ENCODE measurements at places on chromosomes 12 and 14.

- no peak for DNase-seq
These were observed 11.1 kb upstream of the EGLN3 start for GRCh38 chr14:33962016-33962415.

DNA sequence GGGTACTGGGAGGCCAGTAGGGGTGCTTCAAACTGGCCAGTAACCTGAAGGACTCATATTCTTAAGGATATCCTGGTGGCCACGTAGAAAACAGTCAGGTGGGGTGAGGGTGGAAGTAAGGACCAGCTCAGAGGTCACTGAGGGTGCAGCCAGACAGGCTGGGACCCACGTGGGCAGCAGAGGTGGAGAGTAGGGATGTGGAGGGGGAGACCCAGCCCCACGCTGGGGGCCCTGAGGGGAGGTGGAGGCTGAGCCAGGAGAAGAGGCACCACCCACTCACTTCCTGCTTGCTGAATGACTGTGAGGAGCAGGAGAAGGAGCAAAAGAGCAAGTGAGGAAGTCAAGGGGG is 12.6 kb upstream of the SERPINA3 start:
- DNase-seq, result no peak

GRCh38 chr12:49698619-49699545 is 8.3 kb downstream of the FMNL3 start:
- peak; percentile 38 for DNase-seq

GRCh38 chr12:49917166-49917787 is 13.6 kb upstream of the FAIM2 start:
- no peak for DNase-seq

GRCh38 chr14:75803765-75804164 is 142.7 kb downstream of the TTLL5 start:
- DNase-seq, result no peak

GRCh38 chr12:75260316-75260715 is 50.7 kb upstream of the KCNC2 start:
- no peak for DNase-seq

GRCh38 chr12:98721204-98721702 is 76.2 kb downstream of the APAF1 start:
- DNase-seq, result no peak

DNA sequence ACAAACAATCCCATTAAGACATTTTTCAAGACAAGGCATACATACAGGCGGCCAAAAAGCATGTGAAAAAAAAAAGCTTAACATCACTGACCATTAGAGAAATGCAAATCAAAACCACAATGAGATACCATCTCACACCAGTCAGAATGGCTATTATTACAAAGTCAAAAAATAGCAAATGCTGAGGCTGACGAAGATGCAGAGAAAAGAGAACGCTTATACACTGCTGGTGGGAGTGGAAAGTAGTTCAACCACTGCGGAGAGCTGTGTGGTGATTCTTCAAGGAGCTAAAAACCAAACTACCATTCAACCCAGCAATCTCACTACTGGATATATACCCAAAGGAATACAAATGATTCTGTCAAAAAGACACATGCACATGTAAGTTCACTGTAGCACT is 216.7 kb downstream of the FOXG1 start:
- no peak for DNase-seq

- no peak for DNase-seq
These were observed 16.5 kb upstream of the FZD10 start for GRCh38 chr12:130145731-130146130.

DNA sequence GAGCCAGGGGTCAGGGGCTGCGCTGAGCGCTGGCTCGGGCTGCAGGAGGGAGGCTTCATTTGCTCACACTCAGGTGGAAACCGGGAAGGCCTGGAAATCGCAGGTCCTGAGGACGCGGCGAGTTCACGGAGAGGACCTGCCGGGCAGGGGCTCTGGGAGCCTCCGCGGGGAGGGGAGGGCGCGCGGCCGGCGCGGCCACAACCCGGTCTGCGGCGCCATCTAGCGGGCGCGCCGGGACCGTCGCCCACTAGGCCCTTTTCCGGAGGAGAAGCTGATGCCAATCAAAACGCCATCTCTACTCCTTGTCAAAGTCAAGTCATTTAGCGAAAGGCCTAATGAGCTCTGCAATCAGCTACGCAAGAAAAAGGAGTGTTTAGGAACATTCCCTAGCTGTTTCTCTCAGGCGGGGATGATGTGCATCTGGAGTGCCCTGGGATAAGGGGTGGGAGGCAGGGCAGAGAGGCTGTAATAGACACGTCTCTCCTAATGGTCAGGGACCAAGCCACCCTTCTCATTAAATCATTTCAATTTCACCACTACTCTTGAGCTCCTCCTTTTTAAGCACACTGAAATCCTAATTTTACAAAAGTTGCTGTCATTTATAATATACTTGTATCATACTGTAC is 885.8 kb upstream of the TMEM132C start:
- DNase-seq, result peak; percentile 57

- no peak for DNase-seq
These were observed 252.2 kb upstream of the ATP2B1 start for GRCh38 chr12:89960607-89961394.

DNA sequence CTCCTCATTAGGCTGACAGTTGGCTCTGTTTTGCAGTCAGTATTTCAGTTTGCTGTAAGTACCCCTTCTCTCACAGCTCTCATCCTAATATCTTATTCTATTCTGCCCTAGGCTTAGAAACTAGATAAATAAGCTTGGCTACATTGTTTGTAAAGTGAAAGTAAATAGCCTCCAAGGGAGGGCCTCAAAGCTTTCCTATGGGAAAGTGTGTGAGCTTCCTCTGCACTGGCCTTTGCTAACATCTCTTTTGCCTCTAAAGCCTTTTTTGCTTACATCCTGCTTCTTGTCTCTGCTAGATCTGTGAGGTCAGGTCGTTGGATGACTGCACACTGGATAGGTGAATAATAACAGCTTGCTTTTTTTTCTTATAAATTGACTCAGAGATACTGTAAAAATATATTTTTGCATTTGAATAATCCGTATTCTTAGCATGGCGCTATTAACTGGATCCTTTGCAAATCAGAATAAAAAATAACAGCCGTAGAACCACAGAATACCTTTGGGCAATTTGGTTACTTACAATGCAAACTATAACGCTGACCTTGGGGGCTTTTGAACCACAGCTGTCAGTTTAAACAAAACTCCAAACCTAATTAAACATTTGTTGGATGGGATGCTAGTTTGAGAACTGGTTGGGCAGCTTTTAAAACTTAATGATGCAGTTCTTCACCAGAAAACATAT is 55.1 kb downstream of the TTC6 start:
- DNase-seq, result no peak

- DNase-seq, result no peak
These were observed 458.3 kb upstream of the SEL1L start for GRCh38 chr14:81991998-81992397.

- no peak for DNase-seq
These were observed 382.4 kb downstream of the APAF1 start for GRCh38 chr12:99027461-99027860.

- no peak for DNase-seq
These were observed 5.1 kb upstream of the SERPINA6 start for GRCh38 chr14:94328196-94328595.

GRCh38 chr12:41527534-41528116 is 339.5 kb downstream of the PDZRN4 start:
- no peak for DNase-seq

DNA sequence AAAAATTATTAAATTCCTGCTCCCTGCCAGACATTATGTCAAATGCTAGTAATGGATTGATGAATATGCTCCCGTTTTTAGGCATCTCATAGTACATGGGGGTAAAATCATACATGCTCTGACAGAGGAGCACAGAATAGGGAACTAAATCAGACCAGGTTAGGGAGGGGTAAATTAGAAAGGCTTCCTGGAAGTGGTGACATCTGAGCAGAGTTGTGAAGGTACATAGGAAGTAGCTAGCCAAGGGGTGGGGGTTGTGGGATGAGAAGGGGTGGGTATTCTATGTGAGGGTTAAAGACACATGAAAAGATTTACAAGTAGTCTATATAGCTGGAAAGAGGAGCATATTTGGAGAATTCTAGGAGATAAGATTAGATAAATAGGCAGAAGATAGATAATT is 171.7 kb upstream of the FBXO33 start:
- no peak for DNase-seq

DNA sequence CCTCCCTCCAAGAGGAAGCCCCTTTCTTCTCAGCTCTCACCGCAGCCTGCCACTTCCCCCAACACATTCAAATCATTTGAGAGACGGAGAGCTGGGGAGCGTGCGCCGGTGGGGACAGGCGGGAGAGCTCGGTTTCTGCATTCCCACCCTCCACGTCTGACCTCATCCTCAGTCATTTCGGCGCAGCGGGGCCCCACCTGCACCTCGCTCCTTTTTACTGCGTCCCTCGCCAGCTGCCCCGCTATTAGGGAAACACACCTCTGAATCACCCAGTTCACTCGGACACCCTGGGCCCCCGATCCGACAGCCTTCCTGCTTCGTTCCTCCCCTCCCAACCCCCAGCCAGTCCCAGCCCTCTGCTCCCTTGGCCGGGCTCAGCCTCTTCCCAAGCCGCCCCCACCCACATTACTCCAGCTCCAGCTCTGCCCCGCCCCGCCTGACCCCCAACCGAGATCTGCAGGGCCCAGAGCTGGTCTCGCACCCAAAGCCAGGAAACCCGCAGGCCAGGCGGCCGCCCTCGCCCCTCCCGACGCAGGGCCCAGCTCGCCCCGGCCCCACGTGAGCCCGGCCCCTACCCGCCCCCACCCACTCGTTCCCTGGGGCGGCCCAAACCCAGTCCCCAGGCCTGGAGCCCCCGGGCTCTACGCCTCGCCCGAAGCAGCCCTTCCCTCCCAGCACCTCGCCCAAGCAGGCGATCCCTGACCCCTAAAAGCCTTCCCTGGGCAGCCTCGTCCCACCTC is 783 bp downstream of the CORO1C start:
- peak; percentile 46 for DNase-seq

GRCh38 chr14:95192311-95192710 is 35.0 kb upstream of the DICER1 start:
- DNase-seq, result no peak

- peak; percentile 85 for DNase-seq
These were observed 9.8 kb downstream of the CTDSP2 start for GRCh38 chr12:57836442-57837375.

- DNase-seq, result no peak
These were observed 178.6 kb upstream of the EEA1 start for GRCh38 chr12:93107514-93108312.

DNA sequence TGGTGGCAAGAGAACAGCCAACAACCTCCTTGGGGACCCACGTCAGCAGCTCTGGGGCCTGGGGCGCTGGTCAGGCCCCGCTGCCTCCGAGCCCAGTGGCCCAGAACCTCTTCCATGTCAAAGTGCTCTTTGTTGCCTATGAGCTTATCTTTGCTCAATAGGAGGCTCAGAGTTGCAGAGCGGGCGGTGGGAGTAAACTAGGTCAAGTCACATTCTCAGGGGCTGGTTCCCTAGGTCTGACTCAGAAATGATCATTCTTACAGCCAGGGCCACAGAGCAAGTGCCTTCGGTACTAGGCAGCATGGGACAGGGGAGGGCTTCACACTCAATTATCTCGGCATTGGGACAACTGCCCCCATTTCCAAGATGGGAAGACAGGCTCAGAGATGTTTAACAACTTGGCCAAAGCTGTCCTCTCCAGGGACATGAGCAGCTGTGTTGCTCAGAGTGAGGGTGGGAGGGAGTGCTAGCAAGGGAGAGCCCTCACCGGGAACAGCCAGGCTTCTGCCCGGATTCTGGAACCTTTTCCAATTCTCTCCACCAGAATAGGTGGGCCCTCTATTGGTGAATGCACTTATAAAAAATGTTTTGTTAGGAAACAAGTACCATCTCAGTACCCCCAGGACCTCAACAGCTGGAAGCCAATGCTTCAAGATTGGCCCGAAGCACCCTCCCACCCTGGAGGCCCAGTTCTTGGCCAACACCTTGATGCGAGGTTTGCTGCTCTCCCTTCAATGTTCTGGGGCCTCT is 11.9 kb downstream of the SLC25A29 start:
- DNase-seq, result no peak

GRCh38 chr12:125015680-125016310 is 22.4 kb downstream of the BRI3BP start:
- no peak for DNase-seq

DNA sequence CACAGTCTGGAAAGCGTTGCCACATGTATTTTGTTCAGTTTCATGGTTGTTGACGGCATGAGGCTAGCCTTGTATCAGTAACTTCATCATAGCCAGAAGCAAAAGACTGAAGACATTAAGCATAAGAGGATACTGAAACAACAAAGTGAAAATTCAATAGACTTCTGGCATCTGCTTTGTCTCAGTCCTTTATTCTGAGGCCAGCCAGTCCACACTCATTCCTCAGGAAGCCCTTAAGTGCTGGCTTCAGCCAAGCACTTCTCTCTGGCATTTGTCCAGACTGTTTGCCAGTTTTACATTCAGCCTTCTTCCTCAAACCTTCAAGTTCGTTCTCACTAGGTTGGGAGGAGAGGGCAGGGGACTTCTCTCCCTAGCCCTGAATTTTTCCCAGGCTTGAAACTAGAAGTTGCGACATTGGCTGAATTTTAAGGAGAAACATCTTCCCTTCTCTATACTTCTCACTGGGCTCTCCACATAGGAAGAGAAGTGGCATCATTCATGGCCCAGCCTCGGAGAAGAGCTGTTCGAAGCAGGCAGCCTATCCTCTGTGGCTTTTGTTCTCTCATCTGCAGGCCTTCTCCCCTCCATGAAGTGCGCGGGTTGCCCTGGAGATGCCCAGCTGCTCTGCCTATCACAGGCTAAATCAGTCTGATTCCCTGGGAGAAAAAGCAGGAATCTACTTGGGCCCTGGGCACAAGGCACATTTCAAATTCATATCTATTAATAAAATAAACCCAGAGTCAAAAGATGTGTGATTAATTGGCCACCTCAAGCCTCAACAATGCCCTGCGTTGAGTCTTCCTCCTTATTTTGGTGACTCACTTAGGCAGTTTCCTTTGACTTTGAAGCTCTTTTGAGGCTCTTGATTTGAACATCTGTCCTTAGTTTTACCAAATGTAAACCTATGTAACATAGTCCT is 130.9 kb upstream of the PLEKHA5 start:
- DNase-seq, result peak; percentile 9

GRCh38 chr12:110373962-110374611 is 29.4 kb downstream of the ANAPC7 start:
- no peak for DNase-seq

DNA sequence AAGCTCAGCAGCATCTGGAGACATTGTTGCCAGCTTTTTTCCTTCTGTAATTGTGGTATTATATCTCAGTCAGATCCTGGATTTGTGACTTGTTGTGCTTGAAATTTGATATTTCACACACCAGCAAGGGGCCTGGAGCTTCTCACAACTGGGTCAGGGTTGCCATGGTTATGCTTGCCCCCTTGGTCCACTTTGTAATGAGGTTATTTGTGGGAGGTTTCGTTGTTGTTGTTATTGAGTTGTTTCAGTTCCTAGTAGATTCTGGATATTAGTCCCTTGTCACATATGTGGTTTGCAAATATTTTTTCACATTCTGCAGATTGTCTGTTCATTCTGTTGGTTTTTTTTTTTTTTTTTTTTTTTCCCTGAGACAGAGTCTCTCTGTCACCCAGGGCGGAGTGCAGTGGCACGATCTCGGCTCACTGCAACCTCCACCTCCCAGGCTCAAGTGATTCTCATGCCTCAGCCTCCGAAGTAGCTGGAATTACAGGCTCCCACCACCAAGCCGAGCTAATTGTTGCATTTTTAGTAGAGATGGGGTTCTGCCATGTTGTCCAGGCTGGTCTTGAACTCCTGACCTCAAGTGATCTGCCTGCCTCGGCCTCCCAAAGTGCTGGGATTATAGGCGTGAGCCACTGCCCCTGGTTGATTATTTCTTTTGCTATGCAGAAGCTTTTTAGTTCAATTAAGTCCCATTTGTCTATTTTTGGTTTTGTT is 80.6 kb upstream of the ETV6 start:
- no peak for DNase-seq

GRCh38 chr14:104547998-104548700 is 31.4 kb upstream of the C14orf180 start:
- DNase-seq, result no peak

GRCh38 chr12:52517005-52517835 is 3.0 kb downstream of the KRT5 start:
- DNase-seq, result no peak
